HFFc6 (cell line): ENCODE measurements at places on chromosomes 3 and 15. TPM values are rescaled to one million over a fixed set of nuclear protein-coding genes. Genes with fewer than 3 reads are reported as not detected.

- peak; percentile 10 for DNase-seq
Observed at GRCh38 chr3:10693457-10693856, 122.6 kb upstream of the SLC6A11 start.

- no peak for DNase-seq
Observed at GRCh38 chr3:114494498-114494897, 200.7 kb downstream of the TIGIT start.

- no peak for DNase-seq
Observed at GRCh38 chr15:93126148-93126547, 37.1 kb upstream of the RGMA start.

GRCh38 chr15:85831415-85832113 lies 36.8 kb upstream of the KLHL25 start:
- DNase-seq, result peak; percentile 32

DNA sequence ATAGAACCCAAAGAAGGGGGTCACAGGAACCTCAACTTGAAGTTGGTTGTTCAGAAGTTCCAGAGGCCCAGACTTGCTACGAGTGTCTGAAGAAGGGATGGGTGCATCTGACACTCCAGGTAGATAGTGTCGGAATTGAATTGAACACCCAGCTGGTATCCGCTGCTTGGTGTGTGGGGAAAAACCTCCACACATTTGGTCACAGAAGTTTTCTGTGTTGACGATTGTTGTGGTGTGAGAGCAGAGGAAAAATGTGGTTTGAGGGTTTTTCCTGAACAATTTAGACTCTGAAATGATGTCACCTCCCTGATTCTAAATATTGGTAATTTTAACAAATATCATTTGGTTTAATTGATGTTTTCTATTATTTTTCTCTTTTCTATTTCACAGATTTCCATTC lies 218.8 kb upstream of the CTNNB1 start:
- DNase-seq, result no peak

DNA sequence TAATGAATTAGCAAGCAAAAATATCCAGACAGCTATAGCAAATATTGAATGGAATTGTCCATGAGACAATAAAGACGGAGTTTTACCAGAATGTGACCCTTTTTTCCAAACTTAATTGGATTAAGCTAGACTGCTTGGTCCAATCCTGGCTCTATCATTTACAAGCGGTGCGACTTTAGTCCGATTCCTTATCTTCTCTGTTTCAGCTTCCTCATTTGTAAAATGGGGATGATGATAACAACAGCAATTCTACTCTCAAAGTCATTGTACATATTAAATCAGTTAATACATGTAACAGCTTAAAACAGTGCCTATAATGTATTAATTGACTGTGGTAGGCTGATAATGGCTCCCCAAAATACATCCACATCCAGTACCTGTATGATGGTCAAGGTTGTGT lies 62.1 kb upstream of the CRBN start:
- DNase-seq, result no peak

- no peak for DNase-seq
Observed at GRCh38 chr3:111745786-111746185, 113.3 kb upstream of the PHLDB2 start.

DNA sequence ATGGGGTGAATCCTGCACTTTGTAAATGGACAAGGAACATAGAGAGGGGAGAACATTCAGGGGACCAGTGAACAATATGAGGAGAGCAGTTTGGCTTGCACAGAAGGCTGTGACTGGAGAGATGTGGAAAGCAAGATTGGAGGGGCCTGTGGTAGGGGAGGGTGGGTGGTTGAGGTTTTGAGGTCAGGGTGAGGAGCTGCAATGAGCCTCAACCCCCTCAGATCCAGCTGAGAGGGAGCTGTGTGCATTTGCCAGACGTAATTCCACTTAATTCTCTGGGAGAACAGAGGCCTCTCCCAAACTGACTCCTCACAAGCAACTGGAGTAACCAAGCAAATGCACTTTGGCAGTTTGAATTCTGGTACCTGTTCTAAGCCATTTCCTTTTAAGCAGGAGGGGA lies 253.1 kb upstream of the TRIM42 start:
- no peak for DNase-seq

GRCh38 chr3:30761374-30761773 lies 133.1 kb downstream of the GADL1 start:
- DNase-seq, result no peak

- DNase-seq, result no peak
Observed at GRCh38 chr15:67180035-67180434, 74.4 kb downstream of the AAGAB start.

DNA sequence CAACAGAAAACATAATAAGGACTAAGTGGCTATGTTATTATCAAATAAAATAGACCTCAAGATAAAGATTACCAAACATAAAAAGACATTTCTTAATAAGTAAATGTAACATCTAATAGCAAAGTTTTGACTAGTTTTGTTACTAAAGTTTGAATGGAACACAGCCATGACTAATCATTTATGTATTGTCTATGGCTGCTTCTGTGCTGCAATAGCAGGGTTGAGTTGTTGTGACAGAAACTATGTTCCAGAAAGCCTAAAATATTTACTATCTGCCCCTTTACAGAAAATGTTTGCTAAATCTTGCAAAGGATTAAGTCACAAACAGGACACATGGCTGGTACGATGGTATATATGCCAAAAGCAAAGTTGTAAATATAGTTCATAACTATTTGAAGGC lies 37.9 kb upstream of the MYH15 start:
- peak; percentile 4 for DNase-seq

- DNase-seq, result no peak
Observed at GRCh38 chr15:60584355-60584998, 105.5 kb upstream of the ICE2 start.

DNA sequence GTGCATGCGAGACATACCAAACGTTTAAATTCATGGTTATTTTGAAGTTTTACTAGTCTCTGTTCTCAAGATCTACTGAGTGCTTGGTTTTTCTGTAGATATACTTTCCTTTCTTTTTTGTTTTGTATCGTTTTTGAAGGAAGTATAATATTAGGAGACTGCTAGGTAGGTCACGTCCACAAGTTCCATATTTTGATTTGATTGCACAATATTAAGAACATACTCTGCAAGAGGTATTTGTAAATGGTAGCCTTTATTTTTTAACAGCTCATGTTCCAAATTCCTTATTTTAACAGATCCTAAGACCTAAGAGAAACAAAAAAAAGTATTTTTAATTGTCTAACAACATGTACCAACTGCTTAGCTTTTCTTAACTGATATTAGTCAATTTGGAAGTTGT lies 156.7 kb downstream of the SERPINI1 start:
- no peak for DNase-seq

GRCh38 chr3:106281221-106281620 lies 412.4 kb upstream of the CBLB start:
- DNase-seq, result no peak

DNA sequence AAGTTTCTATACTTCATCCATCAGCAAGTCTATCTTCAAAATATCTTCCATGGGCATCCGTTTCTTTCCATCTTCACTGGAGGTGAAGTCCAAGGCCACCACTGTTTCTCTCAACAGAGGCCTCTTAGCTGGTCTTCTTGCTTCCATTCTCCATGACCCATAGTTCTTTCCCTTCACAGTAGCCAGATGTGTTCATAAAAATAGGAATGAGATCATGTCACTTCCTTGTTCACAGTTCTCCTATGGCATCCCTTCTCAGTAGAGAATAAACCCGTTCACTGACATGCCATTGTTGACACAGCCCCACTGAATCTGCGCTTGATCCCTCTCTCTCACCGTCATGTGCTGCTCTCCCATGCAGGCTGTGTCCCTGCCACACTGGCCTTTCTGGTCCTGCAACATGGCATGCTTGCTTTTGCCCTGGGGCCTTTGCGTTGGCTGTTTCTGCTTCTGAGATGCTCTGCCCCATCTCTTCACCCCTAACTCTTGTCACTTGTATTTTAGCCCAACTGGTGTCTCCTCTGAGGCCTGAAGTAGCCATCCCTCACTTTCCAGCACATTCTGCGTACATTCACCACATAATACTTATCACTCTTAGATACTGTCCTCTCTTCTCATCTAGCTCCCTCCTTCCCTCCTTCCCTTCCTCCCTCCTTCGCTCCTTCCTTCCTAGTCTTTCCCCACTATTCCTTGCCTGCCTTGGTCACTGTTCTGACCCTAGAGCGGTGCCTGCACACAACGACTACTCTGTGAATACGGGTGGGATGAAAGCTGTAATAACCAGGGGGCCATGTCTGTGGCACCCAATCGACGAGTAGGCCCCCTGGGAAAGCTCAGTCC lies 42.0 kb downstream of the STARD5 start:
- no peak for DNase-seq

DNA sequence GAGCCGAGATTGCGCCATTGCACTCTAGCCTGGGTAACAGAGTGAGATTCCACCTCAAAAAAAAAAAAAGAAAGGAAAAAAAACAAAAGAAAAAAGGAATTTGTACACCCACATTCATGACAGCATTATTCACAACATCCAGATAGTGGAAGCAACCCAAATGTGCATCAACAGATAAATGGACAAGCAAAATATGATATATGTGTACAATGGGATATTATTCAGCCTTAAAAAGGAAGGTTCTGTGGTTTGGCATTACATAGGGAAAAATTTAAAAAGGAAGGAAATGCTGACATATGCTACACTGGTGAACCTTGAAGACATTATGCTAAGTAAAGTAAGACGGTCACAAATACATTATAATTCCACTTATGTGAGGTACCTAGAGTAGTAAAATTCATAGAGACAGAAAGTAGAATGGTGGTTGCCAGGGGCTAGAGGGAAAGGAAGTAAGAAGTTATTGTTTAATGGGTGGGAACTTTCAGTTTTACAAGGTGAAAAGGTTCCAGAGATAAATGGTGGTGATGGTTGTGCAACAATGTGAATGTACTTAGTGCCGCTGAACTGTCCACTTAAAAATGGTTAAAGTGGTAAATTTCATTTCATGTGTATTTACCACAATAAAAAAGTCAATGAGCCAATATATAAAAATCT lies 118.5 kb downstream of the MYLK start:
- DNase-seq, result no peak

DNA sequence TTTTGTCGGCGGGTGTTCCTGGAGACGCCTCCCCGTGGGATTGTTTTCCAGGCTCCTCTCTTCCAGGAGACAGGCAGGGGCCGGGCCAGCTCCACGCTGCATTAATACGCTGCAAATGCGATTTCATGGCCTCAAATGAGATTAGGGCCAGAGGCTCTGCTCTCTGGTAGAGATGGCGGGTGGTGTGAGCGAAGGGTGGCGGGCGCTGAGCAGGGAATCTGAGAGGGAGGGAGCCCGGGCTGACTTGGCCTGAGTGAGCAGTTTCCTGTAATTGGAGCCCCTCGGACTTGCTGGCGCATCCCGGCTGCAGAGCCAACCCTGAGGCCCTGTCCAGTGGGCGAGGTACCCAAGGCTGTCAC lies 7.4 kb upstream of the CCDC33 start:
- DNase-seq, result no peak

GRCh38 chr3:189655617-189656016 lies 24.4 kb downstream of the TP63 start:
- DNase-seq, result no peak

- no peak for DNase-seq
Observed at GRCh38 chr15:77836121-77836692, 203.5 kb upstream of the LINGO1 start.

DNA sequence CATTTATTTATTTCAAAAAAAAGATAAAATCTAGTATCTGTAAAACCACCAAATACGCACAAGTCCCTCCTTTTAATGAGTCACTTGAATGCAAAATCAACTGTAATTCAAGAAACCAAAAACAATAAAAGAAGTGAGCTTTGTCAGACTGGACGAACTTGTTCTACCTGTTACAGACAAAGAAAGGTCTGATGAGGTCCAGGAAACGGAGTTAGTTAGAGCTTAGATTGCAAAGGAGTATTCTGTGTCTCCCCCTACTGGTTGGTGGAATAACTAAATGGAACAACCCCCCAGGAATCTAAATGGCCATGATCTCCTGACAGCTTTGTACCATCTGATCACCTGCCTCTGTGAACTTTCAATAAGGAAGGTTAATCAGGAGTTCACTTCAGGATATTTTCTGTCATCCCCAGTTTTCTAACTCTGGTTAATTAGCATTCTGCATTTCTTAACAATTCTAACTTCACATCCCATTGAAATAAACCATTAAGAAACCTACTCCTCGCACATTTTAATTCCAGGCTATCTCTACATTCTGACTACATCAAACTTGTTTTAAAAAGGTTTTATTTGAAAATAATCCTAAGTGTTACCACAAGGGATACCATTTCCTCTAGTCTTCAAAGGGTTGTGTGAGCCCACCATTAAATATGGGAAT lies 333.0 kb upstream of the SATB1 start:
- DNase-seq, result no peak

DNA sequence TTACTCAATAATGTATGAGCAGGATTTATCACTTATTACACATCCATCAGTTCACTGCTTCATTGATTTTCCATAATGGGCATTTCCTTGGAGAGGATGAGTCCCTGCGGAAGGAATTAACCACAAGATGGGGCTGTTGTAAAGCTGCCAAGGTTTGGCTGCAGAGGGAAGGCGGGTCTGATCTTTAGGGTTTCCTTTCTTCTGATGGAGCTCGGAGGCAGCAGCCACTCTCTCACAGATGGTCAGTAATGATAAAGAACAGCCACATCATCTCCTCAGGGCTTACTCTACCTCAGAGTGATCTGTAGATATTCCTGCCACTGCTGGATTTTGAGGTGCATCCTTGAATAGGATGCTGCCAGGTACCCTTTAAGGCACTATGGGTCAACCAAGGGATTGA lies 115.2 kb downstream of the USP13 start:
- peak; percentile 74 for DNase-seq

Gene EPHA3
- 0.10 TPM in 1 of 3 replicates, not detected in the others for total RNA-seq

Gene SST
- total RNA-seq, result not detected in 3 replicates

Gene ATP13A5
- not detected in 3 replicates for total RNA-seq

Gene COL6A5
- not detected in 3 replicates for total RNA-seq

Gene AQP9
- not detected in 3 replicates for total RNA-seq

Gene PRR20G
- total RNA-seq, result not detected in 3 replicates

Gene CCDC191
- total RNA-seq, result 0.88 and 0.97 TPM in 2 replicates

Gene IQCH
- 1.5 to 1.6 TPM (median 1.6 TPM) in 3 replicates for total RNA-seq
